Stimulated activated CD4-positive, alpha-beta T cell treated with anti-CD3 and anti-CD28 coated beads, Interleukin-15, amount 100 ng/mL, for 1 hour (primary cell): ENCODE measurements at places on chromosomes 7 and 10.
A peak's percentile ranks its signal among the peaks of the same experiment; 100 is the strongest.

- no peak for DNase-seq
Measured at GRCh38 chr10:84088626-84089025, 50.7 kb upstream of the GHITM start.

GRCh38 chr7:81887098-81888090 is 117.5 kb upstream of the HGF start:
- DNase-seq: no peak

- no peak for DNase-seq
Measured at GRCh38 chr7:103532955-103533354, 86.9 kb upstream of the SLC26A5 start.

- DNase-seq: peak; percentile 33
Measured at GRCh38 chr7:39950473-39951225, 593 bp downstream of the CDK13 start.

GRCh38 chr7:83166781-83167180 is 4.1 kb upstream of the PCLO start:
- DNase-seq: no peak

DNA sequence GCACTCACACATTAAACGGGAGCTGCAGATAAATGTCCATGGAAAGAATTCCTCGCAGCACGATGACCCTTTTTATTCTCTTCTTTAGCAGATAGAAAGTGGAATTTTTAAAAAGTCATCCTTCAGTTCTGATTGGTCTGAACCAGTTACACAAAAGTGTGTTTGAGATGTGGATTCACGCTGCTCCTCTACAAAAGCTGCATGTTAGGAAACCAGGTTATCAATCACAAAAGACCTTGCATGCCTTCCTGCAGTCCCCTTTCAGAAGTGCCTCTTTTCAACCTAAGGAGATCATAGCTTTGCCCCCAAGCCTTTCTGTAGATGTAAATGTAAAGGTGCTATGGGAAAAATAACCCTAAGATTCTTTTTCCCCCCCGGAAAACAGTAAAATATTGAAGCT is 299.7 kb downstream of the PLXDC2 start:
- DNase-seq: no peak

GRCh38 chr7:36306722-36307121 is 82.9 kb upstream of the ANLN start:
- DNase-seq: no peak

DNA sequence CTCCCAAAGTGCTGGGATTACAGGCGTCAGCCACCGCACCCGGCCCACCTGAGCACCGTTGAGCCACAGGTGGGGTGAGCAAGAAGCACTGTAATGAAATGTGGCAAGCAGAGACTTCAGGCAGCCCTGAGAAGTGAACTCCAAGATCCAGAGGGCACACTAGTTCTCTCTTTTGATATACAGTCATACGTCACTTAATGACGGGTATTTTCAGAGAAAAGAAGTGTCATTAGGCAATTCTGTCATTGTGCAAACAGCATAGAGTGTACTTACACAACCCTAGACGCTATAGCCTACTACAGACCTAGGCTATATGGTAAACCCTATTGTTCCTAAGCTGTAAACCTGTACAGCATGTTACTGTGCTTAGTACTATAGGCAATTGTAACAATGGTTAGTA is 7.9 kb downstream of the PANK1 start:
- DNase-seq: no peak

- DNase-seq: no peak
Measured at GRCh38 chr7:142754681-142755575, 5.7 kb downstream of the PRSS1 start.

DNA sequence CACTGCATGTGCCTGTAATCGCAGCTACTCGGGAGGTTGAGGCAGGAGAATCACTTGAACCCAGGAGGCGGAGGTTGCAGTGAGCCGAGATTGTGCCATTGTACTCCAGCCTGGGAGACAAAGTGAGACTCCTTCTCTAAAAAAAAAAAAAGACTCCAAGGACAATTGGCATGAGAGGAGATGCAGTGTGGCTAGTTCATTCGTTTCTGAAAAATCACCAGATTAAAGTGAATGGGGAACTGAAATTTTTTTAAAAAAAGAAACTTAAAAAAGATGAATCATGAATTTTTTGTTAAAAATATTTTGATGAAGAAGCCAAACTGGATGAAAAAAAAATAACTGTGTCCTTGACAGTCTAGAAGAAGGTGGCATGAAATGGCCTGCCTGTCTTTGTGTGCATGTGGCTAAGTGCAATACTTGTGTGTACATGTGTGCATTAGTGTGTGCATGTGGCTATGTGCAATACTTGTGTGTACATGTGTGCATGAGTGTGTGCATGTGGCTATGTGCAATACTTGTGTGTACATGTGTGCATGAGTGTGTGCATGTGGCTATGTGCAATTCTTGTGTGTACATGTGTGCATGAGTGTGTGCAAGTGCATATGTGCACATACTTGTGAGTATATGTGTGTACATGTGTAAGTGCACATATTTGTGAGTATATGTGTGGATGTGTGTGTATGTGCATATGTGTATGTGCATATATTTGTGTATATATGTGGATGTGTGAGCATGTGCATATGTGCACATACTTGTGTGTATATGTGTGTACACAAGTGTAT is 391.7 kb upstream of the KLF6 start:
- no peak for DNase-seq

GRCh38 chr7:129122078-129122750 is 22.3 kb upstream of the TSPAN33 start:
- DNase-seq: no peak

GRCh38 chr10:1464881-1465417 is 272.4 kb downstream of the ADARB2 start:
- DNase-seq: no peak

GRCh38 chr7:38632411-38632810 is 1.2 kb upstream of the AMPH start:
- no peak for DNase-seq

DNA sequence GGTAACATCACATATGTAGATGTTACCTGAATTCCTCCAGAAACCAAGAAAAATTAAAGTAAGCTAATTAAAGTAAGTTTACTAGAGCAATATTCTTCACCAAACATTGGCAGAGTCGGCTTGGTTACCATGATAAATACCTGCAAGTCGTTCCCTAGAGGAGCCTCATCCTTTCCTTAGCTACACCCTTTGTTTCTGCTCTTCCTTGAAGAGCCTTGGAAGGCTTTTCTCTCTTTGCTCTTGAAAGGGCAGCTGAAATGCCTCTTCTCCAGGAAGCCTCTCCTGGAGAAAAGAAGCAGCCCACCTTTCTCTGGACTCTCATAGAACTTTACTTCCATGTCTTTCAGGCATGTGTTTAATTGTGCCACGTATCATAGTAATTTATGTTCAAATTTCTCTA is 34.9 kb upstream of the CALD1 start:
- no peak for DNase-seq

DNA sequence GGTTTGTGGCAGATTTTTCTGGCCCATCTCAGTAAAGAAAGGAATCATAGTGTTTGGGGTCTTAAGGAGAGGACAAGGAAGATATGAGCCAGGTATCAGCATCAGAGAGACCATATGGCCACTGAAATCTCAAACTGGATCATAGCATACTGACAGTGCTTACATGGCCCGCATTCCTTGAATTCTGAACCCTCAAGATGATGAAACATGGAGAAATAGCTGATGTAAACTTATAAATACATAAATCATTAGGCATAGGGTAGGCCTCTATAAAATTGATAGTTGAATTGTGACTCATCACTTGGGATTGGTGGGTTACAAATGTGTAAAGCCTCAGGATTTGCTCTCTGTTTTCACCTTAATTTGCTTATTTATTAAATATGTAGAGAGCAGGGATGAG is 688.5 kb downstream of the CNTNAP2 start:
- no peak for DNase-seq

GRCh38 chr7:80732630-80733029 is 94.2 kb downstream of the CD36 start:
- no peak for DNase-seq

DNA sequence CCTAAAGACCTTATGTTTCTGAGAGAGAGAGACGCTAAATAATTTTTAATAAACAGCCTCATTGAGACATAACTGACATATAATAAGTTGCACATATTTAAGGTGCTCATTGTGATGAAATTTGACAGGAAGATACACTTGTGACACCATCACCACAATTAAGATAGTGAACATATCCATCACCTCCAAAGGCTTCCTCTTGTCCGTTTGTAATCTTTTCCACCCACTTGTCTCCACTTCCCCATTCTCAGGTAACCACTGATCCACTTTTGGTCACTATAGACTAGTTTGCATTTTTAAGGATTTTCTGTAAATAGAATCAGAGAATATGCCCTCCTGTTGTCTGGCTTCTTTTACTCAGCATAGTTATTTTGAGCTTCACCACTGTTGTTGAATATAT is 195.1 kb upstream of the WDR11 start:
- no peak for DNase-seq

GRCh38 chr7:130463553-130464434 is 23.0 kb upstream of the CEP41 start:
- no peak for DNase-seq

DNA sequence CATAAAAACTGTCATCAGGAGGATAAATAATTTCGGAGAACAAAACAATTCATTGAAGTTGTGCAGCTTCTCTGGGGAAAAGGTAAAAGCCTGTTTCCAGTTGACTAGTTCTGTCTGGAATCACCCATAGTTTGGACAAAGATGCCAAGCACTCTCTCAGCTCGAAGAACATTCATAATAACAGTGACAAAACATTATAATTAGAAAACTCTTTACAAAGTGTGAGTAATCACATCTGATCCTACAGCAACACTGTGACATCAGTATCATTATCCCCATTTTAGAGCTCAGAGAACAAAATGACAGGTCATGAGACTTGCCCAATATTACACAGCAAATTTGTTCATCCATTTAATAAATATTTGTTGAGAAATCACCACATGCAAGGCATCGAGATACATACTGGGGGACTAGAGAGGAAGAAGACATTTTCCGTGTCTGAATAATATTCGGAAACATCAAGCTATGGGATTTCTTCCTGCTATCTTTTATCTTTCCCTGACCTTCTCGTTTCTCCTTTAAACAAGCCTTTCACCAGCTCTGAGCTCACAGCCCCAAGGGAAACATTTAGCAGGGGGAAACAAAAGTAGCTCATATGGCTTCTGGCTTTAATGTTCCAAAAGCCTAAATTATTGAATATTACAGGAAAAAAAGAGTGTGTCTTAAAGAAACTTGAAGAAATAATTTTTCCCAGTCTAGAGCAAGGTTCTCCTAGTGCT is 123.3 kb upstream of the GHITM start:
- no peak for DNase-seq

GRCh38 chr10:87767253-87767652 is 50.8 kb downstream of the ATAD1 start:
- no peak for DNase-seq

- DNase-seq: no peak
Measured at GRCh38 chr7:26187380-26188205, 13.0 kb downstream of the HNRNPA2B1 start.

GRCh38 chr7:103705542-103705941 is 259.5 kb upstream of the SLC26A5 start:
- DNase-seq: no peak

- DNase-seq: no peak
Measured at GRCh38 chr10:50740293-50740648, 535 bp downstream of the ASAH2B start.

- no peak for DNase-seq
Measured at GRCh38 chr7:114760477-114760876, 161.4 kb upstream of the MDFIC start.

DNA sequence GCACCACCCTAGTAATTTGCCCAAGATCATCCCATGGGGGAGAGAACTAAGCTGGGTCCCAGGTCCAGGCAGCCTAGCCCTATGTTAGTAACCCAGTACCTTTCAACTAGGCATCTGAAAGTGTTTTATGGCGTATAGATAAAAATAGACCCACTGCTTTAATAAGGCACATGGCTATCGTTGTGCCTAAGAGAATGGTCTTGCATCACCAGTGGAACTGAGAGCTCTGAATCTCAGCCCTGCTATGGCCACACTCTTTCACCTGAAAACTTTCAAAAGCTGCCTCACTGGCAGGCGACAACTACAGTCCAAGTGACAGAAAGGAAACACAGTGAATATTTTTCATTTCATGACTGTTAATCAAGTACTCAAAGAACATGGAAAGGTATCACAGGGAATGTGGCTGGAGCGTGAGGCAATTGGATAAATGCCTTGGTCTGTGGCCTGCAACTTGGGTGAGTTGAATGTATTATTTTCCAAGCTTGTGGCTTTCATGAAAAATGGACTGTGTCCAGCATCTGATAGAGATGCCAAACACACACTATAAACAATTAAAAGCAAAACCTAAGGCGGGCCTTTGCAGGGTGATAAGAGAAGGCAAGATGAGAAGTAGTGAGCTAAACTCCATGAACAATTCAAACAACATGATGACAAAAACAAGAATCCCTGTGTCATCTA is 18.0 kb upstream of the SFMBT2 start:
- no peak for DNase-seq

DNA sequence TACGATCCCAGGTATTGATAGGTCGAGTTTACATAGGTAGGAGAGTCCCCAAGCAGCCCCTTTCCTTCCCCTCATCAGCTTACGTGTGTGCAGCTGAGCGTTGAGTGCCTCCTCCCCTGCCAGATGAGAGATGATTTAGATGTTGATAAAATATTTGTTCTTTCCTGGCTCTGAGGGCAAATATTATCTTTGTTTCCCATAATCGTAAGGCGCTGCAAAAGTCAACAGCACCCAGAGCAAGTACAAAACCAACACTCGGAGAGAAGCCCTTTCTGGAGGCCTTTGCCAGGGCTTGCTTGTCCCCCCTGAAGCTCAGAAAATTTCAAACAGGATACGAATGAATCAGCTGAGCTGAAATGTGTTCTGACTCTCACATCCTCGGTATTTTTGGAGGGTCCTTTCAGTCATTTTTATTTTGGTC is 683.2 kb downstream of the LRMDA start:
- no peak for DNase-seq

DNA sequence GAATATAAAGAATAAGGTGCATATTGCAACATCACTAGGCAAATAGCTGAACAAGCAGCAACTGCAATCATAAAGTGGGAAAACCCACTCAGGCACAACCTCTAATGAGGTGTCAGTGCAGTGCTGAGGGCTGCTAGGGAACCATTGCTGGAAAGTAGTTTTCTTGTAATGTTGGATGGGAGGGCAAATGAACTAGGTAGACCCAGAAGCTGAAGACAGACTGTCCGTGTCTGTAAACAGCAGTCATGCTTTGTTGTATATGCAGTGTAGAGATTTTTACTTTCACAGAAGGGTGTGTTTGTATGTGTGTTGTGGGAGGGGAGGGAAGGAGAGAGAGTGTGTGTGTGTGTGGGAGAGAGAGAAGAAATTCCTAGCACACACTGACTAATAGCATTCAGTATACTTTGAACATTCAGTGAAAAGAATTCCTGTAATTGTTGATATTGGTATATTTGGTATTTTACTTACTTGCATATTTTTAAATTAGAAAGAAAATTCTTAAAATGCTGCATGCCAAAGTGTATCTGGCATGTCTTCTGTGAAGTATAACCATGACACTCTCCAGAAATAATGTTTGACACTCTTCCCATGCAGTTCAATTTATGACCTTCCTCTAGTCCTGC is 28.8 kb downstream of the ITGB8 start:
- DNase-seq: no peak

- DNase-seq: no peak
Measured at GRCh38 chr7:66308411-66308810, 103.3 kb downstream of the TPST1 start.

- no peak for DNase-seq
Measured at GRCh38 chr7:137741443-137741842, 105.3 kb downstream of the DGKI start.
